NCI-H460 (cell line): ENCODE measurements at places on chromosomes 5 and 9. TPM values are rescaled to one million over a fixed set of nuclear protein-coding genes. Genes with fewer than 3 reads are reported as not detected.

Gene MED27
- total RNA-seq: 23.5 and 24.7 TPM in 2 replicates

Gene ENTREP1
- 0.14 and 0.15 TPM in 2 replicates for total RNA-seq

- DNase-seq: no peak
These were observed 109.5 kb upstream of the DPYSL3 start for GRCh38 chr5:147619281-147619878.

DNA sequence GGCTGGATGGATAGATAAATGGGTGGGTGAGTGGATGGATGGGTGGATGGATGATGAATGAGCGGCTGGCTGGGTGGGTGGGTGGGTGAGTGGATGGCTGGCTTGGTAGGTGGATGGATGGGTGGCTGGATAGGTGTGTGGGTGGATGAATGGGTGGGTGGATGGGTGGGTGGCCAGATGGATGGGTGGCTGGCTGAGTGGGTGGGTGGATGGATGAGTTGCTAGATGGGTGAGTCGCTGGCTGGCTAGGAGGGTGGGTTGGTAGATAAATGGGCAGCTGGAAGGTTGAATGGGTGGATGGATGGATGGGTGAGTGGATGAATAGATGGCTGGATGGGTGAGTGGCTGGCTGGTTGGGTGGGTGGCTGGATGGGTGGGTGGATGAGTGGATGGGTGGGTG is 27.9 kb upstream of the CEP72 start:
- no peak for DNase-seq

GRCh38 chr9:9257999-9258498 is 1354.8 kb downstream of the PTPRD start:
- DNase-seq: no peak
